ENCODE measurements at places on chromosomes 6 and 20.

DNA sequence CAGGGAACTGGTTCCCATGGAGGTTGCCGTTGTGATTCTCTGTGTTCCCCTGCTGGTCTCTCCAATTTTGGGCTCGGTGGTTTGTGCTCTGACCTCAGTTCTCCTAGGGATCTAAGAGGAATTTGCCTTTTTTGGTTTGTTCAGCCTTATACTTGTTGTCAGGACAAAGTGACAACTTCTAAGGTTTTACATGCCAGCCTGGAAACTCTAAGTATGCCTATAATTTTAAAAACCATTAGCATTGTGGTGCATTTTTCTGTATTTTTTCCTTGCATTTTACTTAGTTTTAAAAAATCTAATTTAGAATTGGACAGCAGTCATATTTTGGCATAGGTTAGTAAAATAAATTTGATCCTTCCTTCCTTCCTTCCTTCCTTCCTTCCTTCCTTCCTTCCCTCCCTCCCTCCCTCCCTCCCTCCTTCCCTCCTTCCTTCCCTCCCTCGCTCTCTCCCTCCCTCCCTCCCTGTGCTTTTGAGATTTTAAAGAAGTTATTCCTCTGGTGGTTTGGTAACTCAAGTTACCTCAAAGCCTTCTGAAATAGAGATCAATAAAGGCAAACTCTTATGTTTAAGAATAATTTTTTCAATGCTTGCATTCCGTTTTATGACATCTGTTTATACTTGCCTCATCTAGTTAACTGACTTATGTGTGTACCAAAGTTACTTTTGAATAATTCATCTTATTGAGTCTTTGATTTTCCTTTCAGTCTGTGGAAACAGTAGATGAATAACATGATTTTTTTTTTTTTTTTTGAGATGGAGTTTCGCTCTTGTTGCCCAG is 141.3 kb upstream of the RGS17 start:
- DNase-seq: no peak

- no peak for DNase-seq
These were observed 72.1 kb downstream of the NKAIN2 start for GRCh38 chr6:123875784-123876183.

- DNase-seq: no peak
These were observed 15.1 kb upstream of the SYNJ2 start for GRCh38 chr6:157966589-157966977.

DNA sequence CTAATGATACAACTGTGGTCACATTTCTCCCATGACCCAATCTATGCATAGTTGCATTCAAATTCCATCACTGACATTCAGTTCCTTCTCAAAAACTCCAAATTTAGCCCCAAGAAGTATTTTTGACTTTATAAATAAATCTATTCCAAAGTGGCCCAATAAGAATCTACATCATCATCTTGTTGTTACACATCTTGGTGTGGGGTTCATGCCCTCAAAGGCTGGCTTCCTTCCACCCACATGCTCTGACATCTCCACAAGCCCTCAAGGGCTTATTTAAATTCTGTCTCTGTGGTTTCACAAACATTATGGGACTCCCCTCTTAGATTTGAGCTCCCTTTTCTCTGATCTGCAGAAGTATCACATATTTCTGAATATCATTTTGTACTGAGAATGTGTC is 585.3 kb upstream of the BTBD3 start:
- DNase-seq: no peak

GRCh38 chr20:25461786-25462545 is 54.5 kb downstream of the GINS1 start:
- no peak for DNase-seq

DNA sequence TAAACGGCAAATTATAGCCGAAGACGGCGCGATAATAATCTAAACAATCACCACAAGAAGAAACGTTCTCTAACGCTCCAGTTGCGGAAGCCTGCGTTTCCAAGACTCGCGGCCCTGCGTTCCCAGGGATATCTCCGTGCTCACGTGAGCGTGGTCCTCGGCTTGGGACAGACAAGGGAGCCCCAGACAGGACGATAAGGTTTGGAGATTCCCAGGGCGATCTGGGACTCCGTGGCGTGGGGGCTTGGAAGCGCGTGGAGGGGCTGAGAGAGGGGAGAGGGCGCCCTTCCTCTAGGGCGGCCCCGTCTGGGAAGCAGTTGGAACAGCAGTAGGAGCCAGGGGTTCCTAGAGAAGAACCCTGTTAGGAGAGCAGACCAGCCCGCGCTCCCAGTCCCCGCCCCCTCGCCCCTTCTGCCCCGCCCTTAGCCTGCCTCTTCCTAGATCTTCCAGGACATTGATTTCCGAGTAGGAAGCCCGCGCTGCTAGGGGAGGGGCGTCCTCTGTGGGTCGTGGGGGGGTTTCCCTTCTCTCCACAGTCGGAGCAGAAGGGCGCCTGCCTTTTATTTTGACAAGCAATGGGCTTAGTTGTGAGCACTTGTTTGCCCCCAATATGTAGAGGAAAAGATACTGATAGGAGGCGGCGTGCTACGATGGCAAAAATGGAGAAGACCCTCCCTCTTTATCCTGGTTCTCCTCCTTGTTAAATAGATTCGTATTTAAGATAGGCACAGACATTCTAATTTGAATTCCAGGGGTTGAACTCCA is 10.6 kb downstream of the NRN1 start:
- DNase-seq: no peak

DNA sequence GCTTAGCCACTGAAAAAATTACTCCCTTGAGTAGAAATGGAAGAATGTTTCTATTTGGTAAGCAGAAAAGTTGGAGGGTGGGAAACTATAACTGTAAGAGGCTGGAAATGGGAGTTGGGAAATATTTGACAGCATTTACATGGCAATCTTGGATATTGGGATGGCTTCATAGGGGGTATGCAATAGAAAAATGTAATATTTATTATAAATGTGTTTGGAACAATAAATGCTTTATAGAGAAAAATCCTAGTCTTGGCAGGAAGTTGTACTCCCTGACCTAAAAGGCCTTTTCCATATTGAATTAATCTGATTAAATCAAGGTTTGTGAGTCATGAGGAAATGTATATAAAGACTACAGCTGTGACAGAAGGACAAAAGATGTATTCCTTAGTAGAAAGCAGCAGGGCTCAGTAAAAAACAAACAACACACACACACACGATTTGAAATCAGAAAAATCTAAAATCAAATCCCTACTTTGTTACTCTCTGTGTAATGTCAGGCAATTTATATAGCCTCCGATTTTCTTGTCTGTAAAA is 272.3 kb downstream of the CD109 start:
- no peak for DNase-seq

- DNase-seq: no peak
These were observed 336 bp upstream of the LY6G5C start for GRCh38 chr6:31681135-31681671.

- no peak for DNase-seq
These were observed 6.7 kb upstream of the TRAF3IP2 start for GRCh38 chr6:111612379-111612778.

DNA sequence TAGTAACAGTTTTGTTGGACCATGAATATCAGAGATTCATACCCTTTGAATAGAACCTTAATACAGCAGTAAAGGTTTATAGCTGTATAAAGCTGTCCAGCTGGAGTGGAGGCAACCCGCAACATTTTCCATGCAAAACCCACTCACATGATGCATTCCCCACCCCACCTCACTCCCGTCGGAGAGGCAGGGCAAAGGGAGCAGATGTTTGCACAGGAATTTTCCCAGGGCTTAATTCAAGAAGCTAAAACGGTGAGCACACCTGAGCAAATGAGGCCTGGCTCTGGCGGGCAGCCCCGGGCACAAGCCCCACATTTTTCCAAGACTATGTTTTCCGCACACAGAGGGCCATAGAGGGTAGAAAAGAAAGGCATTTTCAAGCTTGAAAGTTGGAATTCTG is 191.7 kb downstream of the FOXC1 start:
- no peak for DNase-seq

DNA sequence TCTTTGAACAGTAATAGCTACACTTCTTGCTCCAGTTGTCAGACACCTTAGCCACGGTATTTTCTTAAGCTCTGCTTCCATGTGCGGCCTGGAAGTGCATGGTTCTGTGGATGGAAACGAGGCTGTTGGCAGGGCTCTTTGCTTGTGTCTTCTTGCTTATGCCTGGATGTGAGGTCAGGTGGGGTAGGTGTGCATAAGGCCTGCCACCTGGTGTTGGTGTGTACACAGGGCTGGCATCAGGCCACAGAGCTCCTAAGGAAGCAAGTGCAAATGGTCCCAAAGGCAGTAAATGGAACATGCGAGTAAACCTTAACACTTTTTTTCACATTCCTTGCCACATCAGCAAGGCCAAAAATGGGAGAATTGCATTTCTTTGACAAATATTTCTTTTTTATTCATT is 158.1 kb upstream of the GMDS start:
- no peak for DNase-seq

DNA sequence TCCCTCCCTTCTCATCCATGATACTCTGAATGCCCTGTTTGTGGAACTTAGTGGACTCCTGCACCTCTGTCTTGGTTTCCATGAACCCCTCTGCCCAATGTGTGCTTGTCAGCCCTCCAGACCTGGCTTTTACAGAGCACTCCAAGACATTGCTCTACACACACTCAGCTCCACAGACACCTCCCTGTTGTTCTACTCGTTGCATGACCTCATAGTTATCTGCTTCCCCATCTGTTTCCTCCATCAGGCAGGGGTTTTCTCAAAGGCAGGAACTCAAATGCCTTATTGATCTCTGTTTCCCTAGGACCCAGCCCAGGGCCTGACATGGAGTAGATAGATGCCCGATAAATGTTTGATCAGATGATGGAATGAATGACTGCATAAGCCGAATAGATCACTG is 13.3 kb downstream of the PLCG1 start:
- DNase-seq: no peak

GRCh38 chr20:32929162-32929561 is 70.4 kb downstream of the EFCAB8 start:
- DNase-seq: no peak

- no peak for DNase-seq
These were observed 949.4 kb upstream of the GJE1 start for GRCh38 chr6:141183368-141183767.

GRCh38 chr6:103799971-103800670 is 1059.6 kb downstream of the HACE1 start:
- no peak for DNase-seq

DNA sequence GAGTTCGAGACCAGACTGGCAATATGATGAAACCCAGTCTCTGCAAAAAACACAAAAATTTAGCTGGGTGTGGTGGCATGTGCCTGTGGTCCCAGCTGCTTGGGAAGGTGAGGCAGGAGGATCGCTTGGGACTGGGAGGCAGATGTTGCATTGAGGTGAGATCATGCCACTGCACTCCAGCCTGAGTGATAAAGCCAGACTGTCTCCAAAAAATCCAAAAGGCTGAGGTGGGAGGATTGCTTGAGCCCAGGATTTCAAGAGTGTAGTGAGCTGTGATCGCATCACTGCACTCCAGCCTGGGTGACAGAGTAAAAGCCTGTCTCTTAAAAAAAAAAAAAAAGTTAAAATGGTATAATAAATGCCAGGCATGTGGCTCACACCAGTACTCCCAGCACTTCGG is 1.3 kb upstream of the PTCRA start:
- DNase-seq: no peak

DNA sequence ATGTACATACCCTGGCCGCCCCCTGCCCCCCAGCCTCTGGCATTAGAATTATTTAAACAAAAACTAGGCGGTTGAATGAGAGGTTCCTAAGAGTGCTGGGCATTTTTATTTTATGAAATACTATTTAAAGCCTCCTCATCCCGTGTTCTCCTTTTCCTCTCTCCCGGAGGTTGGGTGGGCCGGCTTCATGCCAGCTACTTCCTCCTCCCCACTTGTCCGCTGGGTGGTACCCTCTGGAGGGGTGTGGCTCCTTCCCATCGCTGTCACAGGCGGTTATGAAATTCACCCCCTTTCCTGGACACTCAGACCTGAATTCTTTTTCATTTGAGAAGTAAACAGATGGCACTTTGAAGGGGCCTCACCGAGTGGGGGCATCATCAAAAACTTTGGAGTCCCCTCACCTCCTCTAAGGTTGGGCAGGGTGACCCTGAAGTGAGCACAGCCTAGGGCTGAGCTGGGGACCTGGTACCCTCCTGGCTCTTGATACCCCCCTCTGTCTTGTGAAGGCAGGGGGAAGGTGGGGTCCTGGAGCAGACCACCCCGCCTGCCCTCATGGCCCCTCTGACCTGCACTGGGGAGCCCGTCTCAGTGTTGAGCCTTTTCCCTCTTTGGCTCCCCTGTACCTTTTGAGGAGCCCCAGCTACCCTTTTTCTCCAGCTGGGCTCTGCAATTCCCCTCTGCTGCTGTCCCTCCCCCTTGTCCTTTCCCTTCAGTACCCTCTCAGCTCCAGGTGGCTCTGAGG is 7.6 kb downstream of the CDKN1A start:
- DNase-seq: no peak

- no peak for DNase-seq
These were observed 187.6 kb upstream of the CST7 start for GRCh38 chr20:24761220-24762065.

DNA sequence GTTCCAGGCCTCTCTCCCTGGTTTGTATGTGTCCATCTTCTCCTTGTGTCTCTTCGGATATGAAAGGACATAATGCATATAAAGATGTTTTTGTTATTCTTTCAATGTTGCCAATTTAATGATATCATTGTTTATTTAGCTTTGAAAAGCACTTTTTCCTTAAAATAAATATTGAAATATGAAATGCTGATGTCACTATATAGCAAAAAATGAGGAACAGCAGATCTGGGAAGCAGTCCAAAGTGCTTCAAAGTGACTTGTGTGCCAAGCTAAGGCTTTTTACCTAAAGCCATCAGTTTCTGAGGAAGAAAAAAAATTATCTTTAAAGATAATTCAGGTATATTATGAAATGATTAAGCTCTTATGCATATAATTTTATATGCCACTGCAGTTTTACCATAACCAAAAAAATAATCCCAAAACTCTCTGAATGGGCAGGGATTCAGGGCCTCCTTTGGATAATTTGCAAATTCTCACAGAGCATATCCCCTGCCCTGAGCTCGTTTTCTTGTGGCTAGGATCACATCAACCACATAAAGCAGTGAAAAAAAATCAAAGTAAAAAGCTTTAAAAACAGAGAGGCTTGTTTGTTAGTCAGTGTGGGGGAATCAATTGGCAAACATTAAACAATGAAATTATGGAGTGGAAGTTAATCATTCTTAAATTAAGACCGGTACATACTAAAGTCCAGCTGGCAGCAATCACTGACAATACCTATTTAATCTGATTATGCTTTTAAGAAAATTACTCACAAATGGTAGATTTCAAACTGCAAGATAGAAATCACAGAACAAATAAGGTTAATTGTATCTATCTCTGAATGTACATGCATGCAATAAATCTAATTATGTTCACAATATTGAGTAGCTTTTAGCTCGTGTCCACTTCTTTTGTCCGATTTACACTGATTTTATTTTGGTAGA is 1027.9 kb upstream of the ADGRB3 start:
- peak; percentile 8 for DNase-seq

DNA sequence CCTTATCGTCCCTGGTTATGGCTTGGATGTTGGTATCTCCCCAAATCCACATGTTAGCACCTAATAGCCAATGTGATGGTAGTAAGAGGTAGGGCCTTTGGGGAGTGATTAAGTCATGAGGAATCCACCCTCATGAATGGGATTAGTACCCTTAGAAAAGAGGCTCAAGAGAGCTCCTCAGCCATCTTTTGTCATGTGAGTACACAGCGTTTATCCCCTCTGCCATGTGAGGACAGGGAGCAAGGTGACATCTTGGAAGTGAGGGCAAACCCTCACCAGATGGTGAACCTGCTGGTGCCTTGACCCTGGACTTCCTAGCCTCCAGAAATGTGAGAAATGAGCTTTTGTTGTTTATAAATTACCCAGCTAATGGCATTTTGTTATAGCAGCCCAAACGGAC is 16.1 kb upstream of the SIRPB2 start:
- no peak for DNase-seq

All from skeletal muscle cell (primary cell).